AG10803 (cell line): ENCODE measurements at places on chromosomes 11 and 22.

- no peak for DNase-seq
Measured at GRCh38 chr22:44677353-44677840, 24.6 kb upstream of the PRR5 start.

DNA sequence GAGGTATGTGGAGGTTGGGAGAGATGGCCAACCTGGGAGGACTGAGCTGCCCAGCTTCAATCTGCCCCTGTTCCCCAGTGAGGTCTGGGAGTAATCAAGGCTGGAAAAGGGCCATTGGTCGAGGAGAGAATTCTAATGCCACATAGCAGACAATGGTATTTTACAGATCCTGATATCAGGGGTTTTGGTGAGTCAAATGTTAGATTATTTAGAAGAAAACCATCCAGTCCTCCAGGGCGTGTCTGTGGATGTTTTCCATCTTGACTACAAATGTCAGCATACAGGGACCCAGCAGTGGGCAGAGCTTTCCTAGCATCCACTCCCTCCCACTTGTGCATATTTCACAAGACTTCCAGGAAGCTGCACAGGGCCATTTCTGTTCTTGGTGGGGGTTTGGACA, 107.9 kb downstream of the SCN3B start:
- DNase-seq = peak; percentile 92

DNA sequence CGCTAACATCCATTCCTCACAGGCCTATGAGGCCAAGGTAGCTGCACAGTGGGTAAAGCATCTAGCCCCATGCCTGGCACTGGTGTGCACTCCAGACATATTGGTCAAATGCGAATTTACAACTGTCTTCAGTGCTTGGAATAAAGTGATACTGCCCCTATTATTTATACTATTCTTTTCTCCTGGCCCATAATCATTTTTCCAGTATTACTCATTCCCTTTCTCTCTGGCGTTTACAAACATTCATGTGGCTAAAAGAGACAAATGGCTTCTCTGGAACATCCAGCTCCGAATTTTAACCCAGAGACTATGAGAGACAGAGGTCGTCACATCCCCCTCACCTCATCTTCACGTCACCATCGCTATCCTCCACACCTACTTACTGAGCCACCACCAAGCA, 87.2 kb upstream of the PITPNB start:
- DNase-seq = no peak

- DNase-seq = peak; percentile 48
Measured at GRCh38 chr11:65355776-65356393, 1.3 kb downstream of the TIGD3 start.

- DNase-seq = peak; percentile 58
Measured at GRCh38 chr22:19429950-19430889, 1.3 kb downstream of the HIRA start.

- peak; percentile 62 for DNase-seq
Measured at GRCh38 chr11:95095858-95096587, 6.4 kb downstream of the ENDOD1 start.

GRCh38 chr11:112715056-112715455, 246.2 kb upstream of the NCAM1 start:
- peak; percentile 42 for DNase-seq

DNA sequence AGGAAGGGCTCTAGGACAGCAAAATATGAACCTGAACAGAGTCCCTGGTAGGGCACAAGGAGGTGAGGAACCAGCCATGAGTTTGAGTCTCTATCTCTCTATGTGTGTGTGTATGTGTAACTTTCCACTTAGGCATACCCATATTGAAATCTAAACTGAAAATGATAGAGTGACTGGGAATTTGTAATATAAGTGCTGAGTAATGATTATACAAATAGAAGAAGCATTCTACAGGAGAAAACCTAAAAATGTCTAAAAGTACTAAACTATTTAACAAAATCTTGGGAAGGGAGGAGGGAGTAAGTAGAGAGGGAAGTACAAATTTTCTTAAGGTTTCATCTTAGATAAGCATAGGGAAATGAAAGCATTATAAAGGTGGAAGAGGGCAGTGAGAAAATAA, 97.1 kb upstream of the ZC3H12C start:
- DNase-seq = no peak

DNA sequence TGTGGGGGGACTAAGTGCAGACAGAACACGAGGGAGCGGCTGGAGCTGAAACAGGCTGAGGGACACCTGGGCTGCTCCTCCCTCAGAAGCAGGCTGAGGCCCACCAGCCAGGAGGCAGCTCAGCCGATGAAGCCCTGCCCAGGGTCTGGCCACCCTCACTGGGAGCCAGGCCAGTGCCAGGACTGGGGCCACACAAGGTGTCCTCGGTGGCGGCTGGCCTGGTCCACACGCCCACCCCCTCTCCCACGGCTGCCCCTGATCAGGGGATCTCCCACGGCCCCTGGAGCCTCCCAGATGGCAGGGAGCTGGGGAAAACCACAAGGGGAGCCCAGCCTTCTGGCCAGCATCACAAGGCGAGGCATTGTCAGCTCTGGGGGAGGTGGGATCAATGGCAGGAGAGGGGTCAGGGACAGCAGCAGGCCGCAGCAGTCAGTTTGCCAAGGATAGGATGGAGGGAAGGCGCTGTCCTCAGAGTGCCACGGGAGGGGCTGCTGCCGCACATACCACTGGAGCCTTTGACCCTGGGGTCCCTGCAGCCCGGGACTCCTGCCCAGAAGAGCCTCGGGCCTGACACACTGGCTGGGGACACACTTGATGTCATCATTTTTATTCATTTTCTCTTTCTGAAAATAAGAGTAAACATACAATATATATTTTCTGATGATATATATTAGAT, 11.7 kb upstream of the RASL10A start:
- DNase-seq = no peak

- no peak for DNase-seq
Measured at GRCh38 chr11:90874986-90875385, 652.1 kb upstream of the CHORDC1 start.

DNA sequence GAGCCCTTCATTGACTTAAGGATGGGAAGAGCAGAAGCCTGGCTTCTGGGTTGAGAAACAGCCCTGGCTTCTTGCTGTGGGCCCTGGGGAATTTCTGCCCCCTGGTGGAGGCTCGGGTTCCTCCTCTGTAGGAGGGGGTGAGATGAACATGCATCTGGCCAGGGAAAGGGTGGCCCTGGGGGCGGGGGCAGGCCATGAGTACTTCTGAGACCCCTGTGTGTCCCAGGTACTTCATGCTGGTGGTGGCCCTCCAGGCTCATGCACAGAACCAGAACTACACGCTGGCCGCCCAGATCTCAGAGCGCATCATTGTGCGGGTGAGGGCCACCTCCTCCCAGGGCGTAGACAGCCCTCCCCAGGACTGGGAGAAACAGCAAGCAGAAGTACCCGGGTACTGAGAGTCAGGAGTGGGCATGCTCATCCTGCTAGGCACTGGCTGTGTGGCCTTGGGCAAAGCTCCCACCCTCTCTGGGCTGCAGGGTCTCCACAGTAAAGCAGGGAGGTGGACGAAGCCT, 15.8 kb downstream of the TMEM258 start:
- DNase-seq = peak; percentile 61

DNA sequence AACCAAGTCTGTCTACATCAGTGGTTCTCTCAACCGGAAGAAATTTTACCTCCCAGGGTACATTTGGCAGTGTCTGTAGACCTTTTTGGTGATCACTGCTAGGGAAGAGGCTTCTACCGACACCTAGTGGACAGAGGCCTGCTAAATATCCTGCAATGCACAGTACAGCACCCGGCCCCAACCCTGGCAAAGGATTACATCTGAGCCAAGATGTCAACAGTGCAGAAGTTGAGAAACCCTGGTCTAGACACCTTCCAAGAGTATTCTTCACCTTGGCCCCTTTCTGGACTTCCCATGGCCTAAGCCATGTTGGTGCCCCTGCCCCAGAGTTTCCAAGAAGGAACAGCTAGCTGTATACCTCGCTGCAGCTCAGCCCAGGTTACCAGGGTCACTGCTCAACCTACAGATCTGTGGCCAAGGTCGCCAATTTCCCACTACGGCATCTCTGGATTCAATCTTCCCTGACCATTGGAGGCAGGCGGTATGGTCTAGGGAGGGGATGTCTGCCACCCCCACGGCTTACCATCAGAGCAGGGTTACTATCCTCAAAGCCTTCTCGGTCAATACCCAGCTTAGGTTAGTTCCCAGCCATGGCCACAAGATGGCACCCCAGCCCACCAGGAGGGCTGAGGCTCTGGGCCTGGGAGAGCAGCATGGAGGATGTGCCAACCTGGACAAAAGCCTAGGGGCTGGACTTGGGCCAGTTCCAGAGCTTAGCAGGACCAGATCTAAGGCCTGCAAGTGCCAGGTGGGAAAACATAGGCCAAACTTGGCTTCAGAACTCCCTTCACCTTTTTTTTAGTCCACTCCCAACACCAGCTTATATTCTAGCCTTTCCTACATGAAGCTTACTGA, 3.7 kb upstream of the KCNC1 start:
- peak; percentile 64 for DNase-seq

DNA sequence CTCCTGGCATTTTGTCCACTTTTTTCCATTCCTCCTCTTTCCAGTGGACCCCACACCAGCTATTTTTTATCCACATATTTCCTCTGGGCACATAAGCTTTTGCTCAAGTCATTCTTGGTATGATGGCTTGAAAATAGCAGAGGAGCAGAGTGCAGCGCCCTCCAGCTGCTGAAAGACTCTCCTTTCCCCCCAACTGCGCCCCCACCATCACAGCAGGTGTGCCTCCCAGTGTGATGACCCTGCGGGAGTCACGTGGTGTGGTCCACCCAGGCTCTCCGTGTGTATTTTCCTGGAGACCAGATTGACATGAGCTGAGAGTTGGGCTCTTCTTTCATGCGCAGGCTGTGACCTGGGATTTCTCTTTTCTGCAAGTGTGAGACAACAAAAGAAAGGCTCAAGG, 1241.6 kb downstream of the TBC1D22A start:
- DNase-seq = no peak

DNA sequence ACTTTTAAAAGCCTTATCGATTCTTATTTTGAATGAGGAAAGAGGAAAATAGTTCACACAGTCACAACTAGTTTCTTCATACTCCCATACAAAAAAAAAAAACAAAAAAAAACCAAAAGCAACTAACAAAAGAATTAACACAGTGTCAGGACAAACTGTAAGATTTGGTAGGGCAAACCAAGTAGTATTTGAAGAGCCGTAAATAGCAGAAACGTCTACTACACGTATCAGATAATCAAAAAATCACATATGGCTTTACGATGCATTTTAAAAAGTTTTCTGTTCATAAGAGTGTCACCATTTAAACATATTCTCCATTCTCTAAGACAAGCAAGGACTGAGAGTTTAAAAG, 2.3 kb downstream of the PICALM start:
- DNase-seq = no peak

GRCh38 chr11:95708681-95709080, 80.9 kb downstream of the FAM76B start:
- DNase-seq = no peak

DNA sequence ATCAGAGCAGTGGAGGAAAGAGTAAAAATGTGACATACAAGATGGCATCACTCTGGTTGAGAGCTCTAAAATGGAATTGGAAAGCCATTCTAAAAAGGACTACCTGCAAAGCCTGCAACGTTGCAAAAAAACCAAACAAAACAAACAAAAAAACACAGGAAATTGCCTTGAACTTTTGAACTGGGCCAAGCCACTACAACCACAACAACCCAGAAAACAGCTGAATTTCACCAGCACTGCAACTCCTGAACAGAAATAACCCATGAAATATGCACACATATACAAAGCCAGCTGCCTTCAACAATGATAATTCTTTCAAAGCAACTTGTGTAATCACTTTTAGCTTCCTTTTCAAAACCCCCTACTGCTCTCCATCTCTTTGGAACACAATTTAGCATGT, 326.6 kb upstream of the LRRC4C start:
- peak; percentile 21 for DNase-seq

GRCh38 chr11:31720225-31720624, 90.9 kb downstream of the PAX6 start:
- no peak for DNase-seq
